ENCODE measurements at places on chromosomes 5 and 9.
A peak's percentile ranks its signal among the peaks of the same experiment; 100 is the strongest.

DNA sequence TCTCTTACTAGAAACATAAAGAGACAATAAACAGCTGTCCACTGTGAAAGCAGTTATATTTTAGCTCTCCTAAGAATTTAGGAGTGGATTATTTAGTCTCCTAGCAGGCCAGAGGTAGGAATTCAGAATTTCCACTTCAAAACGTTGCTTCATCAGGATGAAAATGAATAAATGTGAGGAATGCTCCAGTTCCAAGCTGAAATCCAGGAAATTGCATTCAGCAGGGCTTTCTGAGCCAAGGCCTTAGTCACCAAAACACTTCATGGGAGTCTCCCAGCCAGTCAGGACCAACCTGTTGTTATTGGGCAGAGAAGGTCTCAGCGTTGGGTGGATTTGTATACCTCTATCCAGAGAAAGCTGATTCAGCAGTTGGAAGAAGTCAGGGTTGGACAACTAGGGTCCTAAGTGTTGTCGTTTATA, 1040.3 kb downstream of the TLE1 start:
- DNase-seq: no peak

DNA sequence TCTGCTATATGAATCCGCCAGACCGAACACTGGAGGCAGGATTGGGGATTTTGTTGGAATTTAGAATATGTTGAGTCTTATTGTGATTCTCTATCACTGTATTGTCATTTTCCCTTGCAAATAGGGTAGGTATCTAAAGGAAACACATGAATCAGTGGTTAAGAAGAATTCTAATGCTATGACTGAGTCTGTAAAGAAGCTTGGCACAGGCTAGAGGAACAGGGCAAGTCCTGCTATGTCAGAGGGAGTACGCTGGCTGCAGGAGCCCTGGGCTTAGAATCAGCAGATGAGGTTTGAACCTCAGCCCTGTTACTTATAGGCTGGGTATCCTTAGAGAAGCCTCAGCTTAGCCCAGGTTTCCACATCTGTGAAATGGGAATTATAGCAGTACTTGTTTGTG, 198.1 kb downstream of the NR3C1 start:
- no peak for DNase-seq

DNA sequence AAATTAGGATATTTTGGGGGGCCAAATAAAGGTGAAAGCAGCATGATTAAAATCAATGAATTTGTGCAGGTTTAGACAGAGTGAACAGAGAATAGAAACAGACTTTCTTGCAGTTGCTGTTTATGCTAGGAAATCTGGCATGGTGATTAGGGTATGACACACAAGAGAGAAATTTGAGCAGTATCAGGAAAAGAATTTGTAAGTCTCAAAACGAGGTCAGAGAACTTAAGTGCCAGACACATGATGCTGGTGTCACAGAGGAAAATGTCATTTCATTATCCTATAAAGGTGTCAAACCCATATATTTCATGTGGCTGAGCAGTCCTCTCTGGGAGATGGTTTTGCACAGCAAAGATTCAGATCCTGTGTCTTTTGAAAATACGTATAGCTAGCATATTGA, 15.7 kb downstream of the LVRN start:
- DNase-seq: no peak

DNA sequence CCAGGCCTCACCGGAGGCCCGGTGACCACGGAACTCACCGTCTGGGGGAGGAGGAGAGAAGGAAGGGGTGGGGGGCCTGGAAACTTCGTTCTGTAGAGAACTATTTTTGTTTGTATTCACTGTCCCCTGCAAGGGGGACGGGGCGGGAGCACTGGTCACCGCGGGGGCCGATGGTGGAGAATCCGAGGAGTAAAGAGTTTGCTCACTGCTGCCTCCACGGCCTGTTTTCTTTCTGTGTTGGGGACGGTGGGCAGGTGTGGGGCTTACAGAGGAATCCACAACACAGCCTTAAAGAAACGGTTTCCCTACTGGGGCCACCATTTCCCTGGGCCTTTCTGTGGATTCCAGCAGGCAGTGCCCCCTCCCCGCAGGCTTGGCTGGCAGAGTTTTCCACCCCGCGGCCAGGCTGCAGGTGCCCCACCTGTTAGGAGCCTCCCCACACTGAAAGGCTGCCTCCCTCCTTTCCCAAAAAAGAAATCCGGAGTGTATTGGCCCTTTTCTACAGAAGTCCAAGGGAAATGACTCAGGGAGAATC, 80.8 kb downstream of the NTNG2 start:
- no peak for DNase-seq

- no peak for DNase-seq
Observed at GRCh38 chr5:33608344-33609041, 167.7 kb downstream of the TARS1 start.

DNA sequence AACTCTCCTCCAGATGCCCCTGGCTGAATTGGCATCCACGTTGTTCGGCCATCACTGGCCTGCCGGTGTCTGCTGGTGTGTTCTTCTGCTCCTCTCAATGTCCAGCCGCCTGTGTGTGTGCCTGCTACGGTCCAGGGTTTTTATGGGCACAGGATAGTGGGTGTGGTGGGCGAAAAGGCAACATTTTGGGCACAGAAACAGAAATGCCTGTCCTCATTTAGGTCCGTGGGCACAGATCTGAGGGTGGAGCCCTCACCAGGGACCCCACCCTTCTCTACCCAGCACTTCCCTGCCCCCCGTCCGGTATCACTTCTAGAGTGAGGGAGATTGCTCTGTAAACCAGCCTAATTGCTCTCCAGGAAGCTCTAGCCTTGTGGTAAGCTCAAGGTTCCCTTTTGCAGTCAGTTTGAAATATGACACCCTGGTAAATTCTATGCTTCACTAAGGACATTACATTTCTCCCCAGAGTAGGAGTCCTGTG, 410.1 kb downstream of the MAT2B start:
- DNase-seq: peak; percentile 54

DNA sequence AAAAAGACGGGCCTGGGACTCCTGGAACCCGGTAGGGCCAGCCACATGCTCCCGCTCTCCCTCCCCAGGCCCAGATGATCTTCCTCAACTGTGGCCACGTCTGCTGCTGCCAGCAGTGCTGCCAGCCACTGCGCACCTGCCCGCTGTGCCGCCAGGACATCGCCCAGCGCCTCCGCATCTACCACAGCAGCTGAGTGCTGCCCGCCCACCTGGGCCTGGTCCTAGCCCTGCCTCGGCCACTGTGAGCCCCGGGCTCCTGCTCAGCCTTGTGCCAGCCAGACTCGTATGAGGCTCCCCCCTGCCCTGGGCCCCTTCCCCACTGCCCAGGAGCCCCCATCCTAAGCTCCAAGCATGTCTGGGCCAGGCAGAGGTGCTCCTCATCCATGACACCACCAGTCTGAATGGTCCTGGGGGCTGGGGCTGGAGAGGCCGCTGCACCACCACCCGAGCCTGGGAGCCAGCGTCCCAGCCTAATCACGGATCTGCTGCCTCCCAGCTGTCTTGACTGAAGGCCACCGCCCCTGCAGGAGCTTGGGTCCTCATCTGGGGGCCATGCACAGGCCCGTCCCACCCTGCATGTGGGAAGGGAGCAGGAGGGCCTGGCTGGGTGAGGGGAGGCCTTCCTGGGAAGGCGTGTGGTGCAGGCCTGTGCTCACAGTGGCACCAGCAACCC, 51.5 kb downstream of the LRSAM1 start:
- DNase-seq: no peak

- DNase-seq: no peak
Observed at GRCh38 chr5:147853372-147853987, 22.0 kb upstream of the SPINK1 start.

GRCh38 chr5:39599721-39600431, 175.1 kb upstream of the DAB2 start:
- no peak for DNase-seq

DNA sequence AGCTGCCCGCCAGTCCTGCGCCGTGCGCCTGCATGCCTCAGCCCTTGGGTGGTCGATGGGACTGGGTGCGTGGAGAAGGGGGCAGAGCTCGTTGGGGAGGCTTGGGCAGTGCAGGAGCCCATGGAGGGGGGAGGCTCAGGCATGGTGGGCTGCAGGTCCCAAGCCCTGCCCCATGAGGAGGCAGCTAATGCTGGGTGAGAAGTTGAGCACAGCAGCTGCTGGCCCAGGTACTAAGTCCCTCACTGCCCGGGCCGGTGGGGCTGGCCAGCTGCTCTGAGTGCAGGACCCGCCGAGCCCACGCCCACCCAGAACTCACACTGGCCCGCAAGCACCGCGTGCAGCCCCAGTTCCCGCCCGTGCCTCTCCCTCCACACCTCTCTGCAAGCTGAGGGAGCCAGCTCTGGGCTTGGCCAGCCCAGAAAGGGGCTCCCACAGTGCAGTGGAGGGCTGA, 764.3 kb upstream of the TYRP1 start:
- no peak for DNase-seq

DNA sequence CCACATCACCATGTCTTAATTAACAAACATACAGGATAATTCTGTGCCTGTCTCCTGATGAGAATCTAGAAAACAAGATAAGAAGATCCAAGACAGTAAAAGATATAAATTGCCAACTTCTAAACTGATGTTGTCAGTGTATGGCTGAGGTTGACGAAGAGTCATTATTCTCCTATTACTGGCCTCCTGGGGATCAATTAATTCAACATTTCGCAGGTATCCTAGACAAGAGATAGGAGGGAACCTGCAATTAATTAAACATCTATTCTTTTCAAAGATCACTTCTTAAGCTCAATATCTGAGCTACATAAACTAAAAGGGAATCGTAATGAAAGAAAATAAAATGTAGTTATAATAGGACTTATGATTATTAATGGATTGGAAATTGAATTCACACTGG, 232.0 kb upstream of the GRIA1 start:
- no peak for DNase-seq

- DNase-seq: no peak
Observed at GRCh38 chr9:126472948-126473298, 140.8 kb upstream of the LMX1B start.

- DNase-seq: no peak
Observed at GRCh38 chr5:86175224-86175623, 442.5 kb upstream of the COX7C start.

- DNase-seq: no peak
Observed at GRCh38 chr5:1164696-1165630, 36.4 kb upstream of the SLC6A19 start.

GRCh38 chr9:23438299-23438907, 387.6 kb downstream of the ELAVL2 start:
- DNase-seq: no peak

DNA sequence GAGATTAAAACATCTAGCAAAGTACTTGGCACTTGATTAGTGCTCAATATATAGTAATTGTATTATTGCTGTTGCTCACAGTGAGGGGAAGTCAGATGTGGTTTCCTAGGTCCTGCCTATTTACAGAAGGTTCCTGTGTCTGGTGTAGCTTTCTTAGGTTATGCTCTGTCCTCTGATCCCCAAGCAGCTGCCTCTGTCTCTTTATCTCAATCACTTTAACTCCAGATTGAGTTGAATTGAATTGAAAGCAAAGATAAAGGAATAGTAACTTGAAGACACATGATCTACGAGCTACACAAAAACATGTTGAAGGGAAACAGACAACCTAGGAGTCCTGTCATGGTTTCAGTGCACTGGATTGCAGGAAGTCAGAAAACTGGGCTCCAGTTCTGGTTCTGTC, 113.9 kb upstream of the ADAMTSL1 start:
- DNase-seq: no peak

DNA sequence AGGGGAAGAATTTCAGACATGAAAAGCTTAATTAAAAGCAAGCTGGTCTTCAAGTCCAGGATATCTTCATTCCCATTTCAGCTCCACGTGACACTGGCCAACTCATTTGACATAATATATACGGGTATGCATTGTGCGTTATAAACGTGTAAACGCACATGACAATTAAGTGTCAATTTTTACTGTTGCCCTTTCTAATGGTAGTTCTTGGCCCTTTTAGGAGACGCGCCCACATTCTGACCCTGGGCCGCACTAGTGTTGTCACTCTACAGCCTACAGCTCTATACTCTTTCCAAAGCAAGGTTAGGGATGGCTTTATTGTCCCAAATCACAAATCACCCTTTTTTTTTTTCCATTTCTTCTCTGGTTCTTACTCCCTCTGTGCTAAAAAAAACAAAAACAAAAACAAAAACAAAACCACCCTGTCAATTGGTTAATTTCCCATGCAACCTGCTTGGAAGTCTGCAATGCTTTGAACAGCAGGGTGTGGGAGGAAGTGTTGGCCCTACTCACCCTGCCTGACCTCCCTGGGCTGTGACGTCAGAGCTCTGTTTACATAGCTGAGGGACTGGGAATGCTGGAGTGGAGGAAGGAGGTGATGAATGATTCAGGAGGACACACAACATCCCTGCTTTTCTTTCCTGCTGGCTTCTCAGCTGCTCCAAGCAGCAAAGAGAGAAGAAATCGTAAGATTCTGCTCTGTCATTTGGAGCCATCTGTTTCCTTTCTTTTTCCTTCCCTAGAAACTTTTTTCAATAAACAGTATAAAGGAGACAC, 19.3 kb downstream of the RFK start:
- no peak for DNase-seq

DNA sequence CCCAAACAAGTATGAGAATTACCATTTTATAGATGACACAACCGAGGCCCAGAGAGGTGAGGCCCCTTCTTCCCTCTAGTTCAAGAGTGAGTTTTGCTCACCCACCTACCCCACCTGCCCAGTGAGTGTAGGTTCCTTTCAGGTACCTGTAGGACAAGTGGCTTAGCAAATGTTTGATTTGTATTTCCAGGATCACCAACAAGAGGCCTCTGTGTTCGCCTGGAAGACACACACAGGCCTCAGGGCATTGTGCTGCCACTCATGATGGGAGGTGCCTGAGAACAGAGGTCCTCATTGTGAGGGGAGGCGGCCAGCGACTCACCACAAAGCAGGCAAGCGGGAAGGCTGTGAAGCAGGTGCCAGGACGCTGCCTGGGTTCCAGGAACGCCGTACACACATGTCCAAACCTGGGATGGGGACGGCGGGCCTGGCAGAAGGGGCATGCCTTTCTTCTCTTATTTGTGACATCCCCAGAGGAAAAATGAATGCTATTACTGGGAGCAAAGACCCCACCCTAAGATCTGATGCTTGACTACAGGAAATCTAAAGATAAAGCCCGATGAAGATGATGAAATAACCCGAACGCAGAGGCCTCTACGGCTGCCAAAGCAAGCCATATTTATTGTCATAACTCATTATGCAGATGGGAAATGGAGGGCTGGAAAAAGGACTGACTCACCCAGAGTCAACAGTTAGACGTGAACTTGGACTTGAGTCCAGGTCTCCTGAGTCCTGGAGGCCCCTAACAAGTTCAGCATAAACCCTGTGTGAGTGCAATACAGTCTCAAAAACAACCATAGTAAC, 60.2 kb upstream of the SLC25A51 start:
- DNase-seq: peak; percentile 17

GRCh38 chr9:116144555-116144954, 9.0 kb upstream of the PAPPA start:
- DNase-seq: no peak

DNA sequence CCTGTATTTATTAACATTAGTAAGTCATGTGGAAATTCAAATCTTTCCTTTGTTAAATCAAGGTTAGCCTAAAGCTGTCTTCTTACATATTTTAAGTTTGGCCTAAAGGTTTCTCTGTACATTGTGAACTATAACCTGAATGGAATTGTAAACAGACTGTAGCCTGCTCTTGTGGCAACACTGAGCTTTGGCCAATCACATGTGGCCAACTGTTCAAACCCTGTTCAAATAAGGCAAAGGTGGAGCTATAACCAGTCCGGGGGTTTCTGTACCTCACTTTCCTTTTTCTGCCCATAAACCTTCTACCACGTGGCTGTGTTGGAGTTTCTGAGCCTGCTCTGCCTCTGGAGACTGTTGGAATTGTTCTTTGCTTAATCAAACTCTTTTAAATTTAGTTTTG, 3.3 kb upstream of the HAPLN1 start:
- DNase-seq: no peak

GRCh38 chr5:32100230-32100629, 73.9 kb downstream of the GOLPH3 start:
- DNase-seq: no peak

- no peak for DNase-seq
Observed at GRCh38 chr5:128532127-128532526, 5.9 kb downstream of the FBN2 start.
